A549 treated with GW870086 at 1 μM for 4 hours (cell line): ENCODE measurements at places on chromosomes 6 and 20. TPM values are rescaled to one million over a fixed set of nuclear protein-coding genes. Genes with fewer than 3 reads are reported as not detected.

Gene BTN1A1
- not detected in 5 replicates for total RNA-seq

Gene ENTPD6
- total RNA-seq = 139 to 161 TPM (median 150 TPM) in 5 replicates

Gene MMP24OS
- total RNA-seq = 56.9 to 98.0 TPM (median 82.6 TPM) in 5 replicates

Gene MYB
- total RNA-seq = 0.50 to 1.2 TPM (median 0.83 TPM) in 5 replicates

Gene HLA-DRB5
- total RNA-seq = not detected in 5 replicates

Gene TRIM15
- total RNA-seq = not detected in 5 replicates

Gene RIMS1
- 0.02 TPM in 1 of 5 replicates, not detected in the others for total RNA-seq

Gene EDN1
- total RNA-seq = 35.0 to 37.9 TPM (median 35.4 TPM) in 5 replicates

Gene ECT2L
- not detected in 5 replicates for total RNA-seq

Gene DCDC2
- total RNA-seq = 2.3 to 3.3 TPM (median 2.5 TPM) in 5 replicates

Gene GPR63
- 0.32 to 0.65 TPM (median 0.42 TPM) in 5 replicates for total RNA-seq

Gene STMND1
- total RNA-seq = not detected in 5 replicates

Gene RAET1G
- 7.4 to 12.3 TPM (median 9.8 TPM) in 5 replicates for total RNA-seq

Gene SAMD5
- total RNA-seq = 0.46 to 0.71 TPM (median 0.50 TPM) in 5 replicates

Gene KCNQ2
- 0.58 to 0.93 TPM (median 0.67 TPM) in 5 replicates for total RNA-seq

Gene SYCP2
- 0.27 to 0.53 TPM (median 0.33 TPM) in 5 replicates for total RNA-seq

Gene TRIM31
- total RNA-seq = 0.33 to 1.4 TPM (median 0.83 TPM) in 5 replicates

Gene CST3
- 267 to 420 TPM (median 398 TPM) in 5 replicates for total RNA-seq

Gene BEND3
- 3.3 to 3.6 TPM (median 3.4 TPM) in 5 replicates for total RNA-seq

Gene BPI
- not detected in 5 replicates for total RNA-seq

Gene SLC2A4RG
- 62.3 to 102 TPM (median 97.2 TPM) in 5 replicates for total RNA-seq

Gene PHF10
- total RNA-seq = 22.4 to 26.8 TPM (median 22.8 TPM) in 5 replicates

Gene LST1
- total RNA-seq = 0.30 to 0.66 TPM in 2 of 5 replicates, not detected in the others

Gene COL19A1
- not detected in 5 replicates for total RNA-seq

Gene RBM39
- total RNA-seq = 166 to 201 TPM (median 190 TPM) in 5 replicates

Gene NKX2-2
- total RNA-seq = not detected in 5 replicates

Gene HFE
- 10.1 to 14.0 TPM (median 13.1 TPM) in 5 replicates for total RNA-seq

Gene MYLK2
- 0.48 to 0.86 TPM (median 0.66 TPM) in 5 replicates for total RNA-seq

Gene VSTM2L
- 11.0 to 15.4 TPM (median 13.0 TPM) in 5 replicates for total RNA-seq

Gene HDGFL1
- total RNA-seq = not detected in 5 replicates

Gene OTOR
- not detected in 5 replicates for total RNA-seq

Gene FAM217B
- total RNA-seq = 5.5 to 6.4 TPM (median 6.1 TPM) in 5 replicates

Gene TEAD3
- total RNA-seq = 5.0 to 7.6 TPM (median 6.7 TPM) in 5 replicates

Gene MRAP2
- total RNA-seq = 1.4 to 2.0 TPM (median 1.9 TPM) in 5 replicates

Gene FRS3
- total RNA-seq = 2.0 to 5.1 TPM (median 2.5 TPM) in 5 replicates

Gene RRAGD
- 3.7 to 5.2 TPM (median 4.4 TPM) in 5 replicates for total RNA-seq

Gene MED23
- 5.3 to 8.4 TPM (median 6.9 TPM) in 5 replicates for total RNA-seq

Gene TFEB
- 5.0 to 8.0 TPM (median 6.8 TPM) in 5 replicates for total RNA-seq

Gene SNPH
- 3.6 to 4.7 TPM (median 4.1 TPM) in 5 replicates for total RNA-seq

Gene TRAPPC3L
- total RNA-seq = not detected in 5 replicates

Gene PPP1R3G
- total RNA-seq = 1.6 to 2.4 TPM (median 2.0 TPM) in 5 replicates

Gene PYGB
- 229 to 300 TPM (median 288 TPM) in 5 replicates for total RNA-seq

Gene EEF1A2
- 140 to 176 TPM (median 147 TPM) in 5 replicates for total RNA-seq

Gene NFS1
- total RNA-seq = 35.1 to 40.2 TPM (median 38.3 TPM) in 5 replicates

Gene PAX1
- not detected in 5 replicates for total RNA-seq

Gene MLN
- not detected in 5 replicates for total RNA-seq

Gene MACROD2
- 0.34 to 0.93 TPM (median 0.45 TPM) in 5 replicates for total RNA-seq

Gene RBBP8NL
- 0.25 to 0.80 TPM (median 0.66 TPM) in 5 replicates for total RNA-seq

Gene CAP2
- total RNA-seq = 8.2 to 13.0 TPM (median 11.9 TPM) in 5 replicates

Gene PCSK2
- total RNA-seq = not detected in 5 replicates

Gene TCP11
- not detected in 5 replicates for total RNA-seq

Gene SASH1
- total RNA-seq = 2.2 to 3.3 TPM (median 2.8 TPM) in 5 replicates

Gene VGLL2
- not detected in 5 replicates for total RNA-seq

Gene PDE7B
- 0.53 to 0.99 TPM (median 0.83 TPM) in 5 replicates for total RNA-seq

Gene SPEF1
- total RNA-seq = 1.4 to 2.7 TPM (median 2.0 TPM) in 5 replicates

Gene GHRH
- total RNA-seq = not detected in 5 replicates

Gene SMPD2
- 13.6 to 16.7 TPM (median 16.2 TPM) in 5 replicates for total RNA-seq

Gene SNAP91
- 0.10 to 0.30 TPM (median 0.20 TPM) in 4 of 5 replicates, not detected in the other for total RNA-seq

Gene CABLES2
- total RNA-seq = 4.2 to 6.4 TPM (median 5.8 TPM) in 5 replicates

Gene SSTR4
- total RNA-seq = 0.12 to 0.26 TPM (median 0.19 TPM) in 5 replicates
